ENCODE measurements at places on chromosomes 5 and 9.

GRCh38 chr5:85173469-85173868, 788.8 kb upstream of the EDIL3 start:
- no peak for DNase-seq

DNA sequence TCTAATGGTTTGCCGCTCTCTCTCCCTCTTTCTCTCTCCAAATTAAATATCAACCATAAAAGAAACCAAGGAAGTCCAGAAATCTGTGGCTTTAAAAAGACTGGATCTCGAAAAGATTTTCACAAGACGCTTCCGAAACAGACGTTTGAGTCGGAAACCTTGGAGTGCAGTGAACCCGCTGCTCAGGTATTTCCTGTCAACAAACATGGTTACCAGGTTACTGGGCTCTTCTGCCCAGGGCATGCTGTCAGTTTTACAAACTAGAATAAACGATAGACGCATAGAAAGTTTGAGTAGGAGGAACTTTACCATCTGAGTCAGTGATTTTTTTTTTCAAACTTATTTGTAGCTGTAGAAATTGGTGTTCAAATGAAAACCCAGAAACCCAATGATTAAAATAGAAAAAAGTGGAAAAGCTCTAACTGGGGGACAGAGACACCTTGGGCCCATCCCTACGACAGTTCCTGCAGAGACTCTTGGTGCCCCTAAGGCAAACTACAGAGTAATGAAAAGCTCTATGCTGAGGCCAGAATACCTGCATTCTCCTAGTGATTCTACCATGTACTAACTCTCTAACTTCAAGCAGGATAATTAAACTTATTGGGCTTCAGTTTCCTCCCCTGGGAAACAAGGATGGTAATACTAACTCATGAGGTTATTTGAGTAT, 90.0 kb downstream of the DOCK8 start:
- peak; percentile 12 for DNase-seq

- DNase-seq: no peak
Measured at GRCh38 chr9:31030741-31031202, 1353.7 kb upstream of the ACO1 start.

GRCh38 chr5:95771892-95772291, 40.8 kb downstream of the RHOBTB3 start:
- DNase-seq: no peak

GRCh38 chr5:73374520-73375190, 73.9 kb downstream of the FOXD1 start:
- DNase-seq: no peak

DNA sequence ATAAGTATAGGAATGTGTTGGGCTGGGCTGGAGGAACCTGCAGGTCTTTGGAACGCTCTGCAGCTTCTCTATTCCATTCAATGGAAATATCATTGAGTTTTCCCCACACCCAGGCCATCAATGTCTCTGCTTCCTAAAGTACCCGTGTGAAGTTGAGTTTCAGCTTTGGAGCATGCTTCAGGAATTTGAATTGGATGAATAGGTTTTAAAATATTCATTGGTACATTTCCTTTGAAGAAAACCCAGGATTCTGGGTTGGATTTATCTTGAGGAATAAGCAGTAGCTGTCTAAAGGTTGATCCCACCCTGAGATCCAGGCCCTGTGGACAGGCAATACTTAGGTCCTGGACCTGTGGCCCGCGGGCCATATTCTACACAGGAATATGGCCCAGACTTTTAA, 37.3 kb downstream of the INSYN2B start:
- no peak for DNase-seq

GRCh38 chr5:134115806-134116175, 1.3 kb downstream of the TCF7 start:
- no peak for DNase-seq

GRCh38 chr9:87359958-87360601, 137.6 kb upstream of the DAPK1 start:
- no peak for DNase-seq

DNA sequence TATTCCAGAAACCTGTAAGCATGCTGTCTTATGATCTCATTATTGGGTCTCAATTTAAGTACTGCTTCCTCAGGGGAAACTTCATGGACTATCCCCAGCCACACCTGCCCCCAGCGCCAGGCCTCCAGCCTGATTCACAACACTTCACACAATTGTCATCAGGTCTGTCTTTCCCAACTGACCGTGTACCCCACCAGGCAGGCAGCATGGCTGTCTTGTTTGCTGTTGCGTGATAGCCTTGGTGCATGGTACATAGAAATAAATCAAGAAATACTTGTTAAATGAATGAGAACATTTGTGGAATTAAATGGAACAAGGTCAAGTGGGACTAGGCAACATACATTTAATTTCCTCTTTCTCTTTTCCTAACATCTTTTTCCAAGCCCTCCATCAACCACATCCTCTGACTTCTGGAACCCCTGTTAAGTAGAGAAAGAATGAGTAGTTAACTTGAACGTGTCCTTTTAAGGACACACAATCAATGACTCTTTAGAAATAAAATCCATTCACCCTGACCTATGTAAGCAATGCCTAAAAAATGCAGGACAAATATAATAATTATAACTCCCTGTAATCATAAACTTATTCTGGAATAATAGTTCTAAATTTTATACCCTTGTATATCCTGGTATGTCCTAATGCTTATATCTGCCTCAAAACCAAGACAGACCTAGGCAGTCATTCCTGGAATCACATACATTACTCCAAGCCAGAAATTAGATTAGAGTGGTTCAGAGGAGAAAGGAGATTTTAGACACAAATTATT, 17.2 kb upstream of the THG1L start:
- DNase-seq: no peak

DNA sequence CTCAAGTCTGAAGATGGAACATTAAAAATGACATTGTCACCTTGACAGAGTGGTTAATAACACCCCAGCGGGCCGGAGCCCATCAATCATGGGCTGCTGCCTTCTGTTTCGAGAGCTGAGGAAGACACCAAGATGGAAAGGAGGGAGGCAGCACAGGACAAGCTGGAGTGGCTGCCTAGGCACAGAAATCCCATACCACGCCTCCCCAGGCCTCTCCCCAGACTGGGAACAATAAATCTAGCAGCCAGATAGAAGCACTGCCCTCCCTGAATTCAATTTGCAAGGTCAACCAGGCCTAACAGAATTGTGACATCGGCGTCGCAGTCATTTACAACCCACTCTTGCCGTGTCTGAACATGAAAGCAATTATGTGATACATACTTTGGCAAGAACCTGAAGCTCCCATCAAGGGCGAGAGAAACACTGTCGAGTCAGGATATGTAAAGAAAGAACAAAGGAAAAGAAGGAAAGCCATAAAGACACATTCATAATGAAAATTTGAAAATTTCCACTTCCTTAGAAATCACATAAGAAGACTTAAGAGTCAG, 35.4 kb upstream of the ZNF354A start:
- DNase-seq: no peak

- DNase-seq: no peak
Measured at GRCh38 chr5:17898766-17899165, 264.5 kb downstream of the TAF11L14 start.

DNA sequence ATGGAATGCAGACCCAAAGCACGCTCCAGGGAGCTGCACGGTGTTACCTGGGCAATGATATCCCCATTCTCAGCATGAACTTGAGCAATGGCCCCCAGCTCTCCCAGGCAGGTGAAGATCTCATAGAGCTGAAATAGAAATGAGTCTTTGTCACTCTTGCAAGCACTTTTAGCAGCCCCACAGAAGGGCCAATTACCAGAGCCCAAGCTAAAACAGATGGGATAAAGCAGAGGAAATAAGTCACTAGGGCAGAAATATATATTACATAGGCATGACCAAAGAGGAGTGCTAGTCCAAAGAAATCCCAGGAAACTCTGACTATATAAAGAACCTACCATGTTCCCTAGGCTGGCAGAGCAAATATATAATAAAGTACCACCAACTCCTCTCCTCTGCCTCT, 97.3 kb downstream of the DPYSL3 start:
- no peak for DNase-seq
